ENCODE measurements at places on chromosomes 7 and 10. TPM values are rescaled to one million over a fixed set of nuclear protein-coding genes. Genes with fewer than 3 reads are reported as not detected.

CHCHD3 gene
- 43.7 TPM for total RNA-seq

WIPF3 gene
- not detected for total RNA-seq

WNT8B gene
- not detected for total RNA-seq

ANKRD30A gene
- not detected for total RNA-seq

LIPJ gene
- total RNA-seq = not detected

FAM25A gene
- not detected for total RNA-seq

EPO gene
- not detected for total RNA-seq

EN2 gene
- total RNA-seq = not detected

PLAC9 gene
- 19.6 TPM for total RNA-seq

SYT15 gene
- 1.2 TPM for total RNA-seq

INTS1 gene
- total RNA-seq = 44.7 TPM

OR2A42 gene
- 0.32 TPM for total RNA-seq

MYOZ1 gene
- 0.32 TPM for total RNA-seq

ACBD7 gene
- 0.13 TPM for total RNA-seq

UNCX gene
- not detected for total RNA-seq

SPDYE2B gene
- total RNA-seq = not detected

LRRC61 gene
- not detected for total RNA-seq

NUTM2B gene
- total RNA-seq = not detected

TSPAN33 gene
- 0.76 TPM for total RNA-seq

ADAM22 gene
- not detected for total RNA-seq

GDF10 gene
- 0.22 TPM for total RNA-seq

GIMAP7 gene
- not detected for total RNA-seq

PRPS1L1 gene
- not detected for total RNA-seq

ELN gene
- 974 TPM for total RNA-seq

CLDN4 gene
- total RNA-seq = not detected

FANK1 gene
- 13.3 TPM for total RNA-seq

DRGX gene
- not detected for total RNA-seq

GRID2IP gene
- total RNA-seq = not detected

AIMP2 gene
- total RNA-seq = 74.6 TPM

ELOVL3 gene
- not detected for total RNA-seq

SOSTDC1 gene
- not detected for total RNA-seq
